ENCODE measurements at places on chromosomes 1 and 21.

DNA sequence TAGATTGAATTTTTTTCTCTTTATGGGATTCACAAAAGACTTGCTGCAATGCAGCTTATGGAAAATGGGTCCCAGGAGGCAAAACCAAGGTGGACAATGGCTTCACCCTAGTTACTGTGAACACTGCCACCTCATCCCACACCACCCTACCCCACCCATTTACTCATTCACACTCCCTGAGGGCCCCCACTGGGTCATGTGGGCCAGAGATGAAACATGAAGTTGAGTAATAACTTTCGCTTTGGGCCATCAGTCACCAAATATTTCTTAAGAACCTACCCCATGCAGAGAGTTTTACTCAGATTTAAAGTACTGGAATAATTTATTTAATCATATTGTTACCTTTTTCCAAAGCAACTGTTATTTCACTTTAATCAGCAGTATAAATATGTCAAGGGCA, 191.8 kb downstream of the TPR start:
- no peak for DNase-seq

- DNase-seq = no peak
Measured at GRCh38 chr1:202615501-202616354, 94.5 kb downstream of the SYT2 start.

- no peak for DNase-seq
Measured at GRCh38 chr1:30757352-30758120, at the start of gene LAPTM5. Gene LAPTM5 (minus strand): TSS chr1:30757774. CDS start chr1:30757745, 29 bp downstream.

DNA sequence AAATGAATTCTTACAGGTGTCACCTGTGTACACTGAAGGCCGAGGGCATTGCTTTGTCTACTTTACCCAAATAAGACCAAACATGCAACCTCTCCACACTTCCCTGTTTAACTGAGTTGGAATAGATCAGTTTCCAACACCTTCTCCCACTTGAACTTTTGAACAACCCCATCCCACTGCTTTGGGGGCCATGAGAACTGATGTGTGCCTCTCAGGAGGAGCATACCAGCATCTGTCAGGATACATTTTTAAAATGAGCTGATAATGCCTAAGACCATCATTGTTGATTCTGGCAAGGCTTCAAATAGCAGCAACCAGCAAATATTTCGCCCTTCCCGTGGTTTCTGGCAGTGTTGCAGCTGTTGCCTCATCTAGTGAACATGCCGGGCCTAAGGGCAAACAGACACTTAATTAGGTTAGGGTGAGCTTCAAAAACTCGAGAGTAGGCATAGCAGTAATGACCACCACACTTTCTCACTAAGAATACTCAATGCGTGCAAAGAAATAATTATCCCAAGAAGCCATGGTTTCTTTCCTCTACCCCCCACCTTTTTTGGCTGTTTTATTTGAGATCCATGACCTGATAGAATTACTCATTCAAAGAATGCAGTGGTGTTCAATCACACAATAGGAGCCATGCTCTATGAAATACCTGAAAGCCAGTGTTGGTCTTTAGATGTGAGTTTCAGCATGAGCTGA, 63.7 kb downstream of the MAP10 start:
- DNase-seq = no peak

DNA sequence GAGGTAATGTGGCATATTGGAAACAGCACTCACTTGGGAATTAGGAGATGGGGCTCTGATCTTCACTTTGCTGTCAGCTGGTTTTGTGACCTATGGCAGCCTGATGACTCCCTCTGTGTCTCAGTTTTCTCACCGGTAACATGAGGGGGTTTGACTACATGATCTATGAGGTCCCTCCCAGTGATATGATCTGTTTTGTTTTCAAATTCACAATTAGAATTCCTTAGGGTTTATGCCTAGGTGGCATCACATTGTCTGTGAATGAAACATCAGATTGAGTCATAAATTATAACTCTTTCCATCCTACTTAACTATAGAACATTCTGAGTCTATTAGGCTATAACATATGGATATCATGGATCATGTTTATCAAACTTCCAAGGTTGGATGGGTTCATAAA, 386.6 kb downstream of the PTBP2 start:
- DNase-seq = no peak

- no peak for DNase-seq
Measured at GRCh38 chr1:66320231-66320630, 213.7 kb upstream of the SGIP1 start.

DNA sequence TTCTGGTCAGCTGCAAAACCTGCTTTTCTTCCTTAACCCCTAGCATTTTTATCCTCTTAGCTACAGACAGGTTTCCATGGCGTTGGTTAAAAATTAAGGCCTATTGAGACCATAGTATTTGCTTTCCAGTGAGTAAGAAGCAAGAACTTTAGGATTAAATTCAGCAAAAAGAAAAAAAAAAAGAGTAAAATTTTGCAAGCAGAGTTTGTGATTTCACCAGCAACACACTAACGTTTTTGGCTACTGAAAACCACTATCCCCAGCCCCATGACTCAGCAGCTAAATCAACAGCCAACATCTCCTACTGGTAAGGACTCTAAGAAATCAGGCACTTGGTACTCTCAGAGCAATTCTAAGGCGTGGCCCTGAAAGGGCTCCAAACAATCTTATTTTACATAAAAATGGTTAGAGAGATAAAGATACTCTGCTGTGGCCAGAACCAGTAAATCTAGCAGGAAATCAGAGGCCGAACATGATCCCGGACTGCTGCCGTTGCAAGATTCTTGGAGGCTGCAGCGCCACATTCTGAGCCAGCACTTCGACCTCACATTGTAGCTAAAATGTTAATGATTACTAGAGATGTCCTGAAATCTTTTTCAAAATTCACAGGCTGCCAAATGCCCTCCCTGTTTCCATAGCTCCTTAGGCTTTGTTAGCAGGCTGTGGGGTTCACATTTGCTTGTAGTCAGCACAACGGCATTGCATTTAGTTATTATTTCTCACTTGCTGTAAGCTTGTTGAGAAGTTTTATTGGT, 1.6 kb upstream of the ENO1 start:
- DNase-seq = no peak

- DNase-seq = no peak
Measured at GRCh38 chr1:93625582-93626327, 55.9 kb downstream of the BCAR3 start.

GRCh38 chr1:151905070-151905442, 4.3 kb downstream of the THEM4 start:
- DNase-seq = no peak

DNA sequence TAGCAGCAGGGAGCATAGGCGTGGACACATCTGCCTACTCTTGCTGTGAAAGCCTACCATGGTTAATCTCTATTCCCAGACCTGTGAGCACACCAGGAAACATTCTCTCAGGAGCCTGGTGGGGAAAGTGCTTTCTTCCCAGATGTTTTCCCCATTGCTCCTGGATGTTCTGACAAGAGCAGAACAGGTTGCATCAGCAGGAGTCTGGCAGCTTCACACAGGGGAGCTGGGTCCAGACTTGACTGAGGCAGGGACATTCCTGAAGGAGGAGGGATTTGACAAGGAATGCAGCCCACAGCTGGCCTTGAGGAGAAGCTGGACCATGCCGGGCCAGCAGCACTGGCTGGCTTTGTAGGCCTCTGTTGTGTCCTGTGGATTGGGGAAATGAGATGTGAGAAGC, 21.0 kb upstream of the ARTN start:
- DNase-seq = no peak
